ENCODE measurements at places on chromosomes 3 and 15.

DNA sequence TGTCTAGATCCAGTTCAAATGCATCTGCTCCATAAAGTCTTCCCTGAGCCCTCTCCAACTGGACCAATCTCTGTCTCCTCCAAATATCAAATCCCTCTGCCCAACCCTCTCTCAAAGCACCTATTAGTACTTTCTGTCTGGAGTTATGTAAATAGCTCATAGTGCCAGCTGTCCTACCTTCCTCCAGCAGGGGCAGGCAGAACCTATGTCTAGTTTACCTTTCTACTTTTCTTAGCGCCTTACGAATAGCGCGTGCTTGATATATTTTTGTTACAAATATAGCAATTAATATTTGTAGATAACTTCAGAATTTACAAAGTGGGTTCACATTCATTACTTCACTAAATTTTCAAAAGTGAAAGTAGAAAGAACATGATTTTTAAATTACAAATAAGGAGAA is 14.0 kb upstream of the CCDC80 start:
- no peak for DNase-seq

GRCh38 chr3:136464502-136464901 is 214.4 kb downstream of the PCCB start:
- DNase-seq: no peak

- no peak for DNase-seq
These were observed 529.5 kb upstream of the TGFBR2 start for GRCh38 chr3:30076899-30077298.

GRCh38 chr3:10950476-10951294 is 41.9 kb upstream of the SLC6A1 start:
- DNase-seq: peak; percentile 45

- DNase-seq: peak; percentile 30
These were observed 457.1 kb downstream of the SQOR start for GRCh38 chr15:46091860-46092450.

DNA sequence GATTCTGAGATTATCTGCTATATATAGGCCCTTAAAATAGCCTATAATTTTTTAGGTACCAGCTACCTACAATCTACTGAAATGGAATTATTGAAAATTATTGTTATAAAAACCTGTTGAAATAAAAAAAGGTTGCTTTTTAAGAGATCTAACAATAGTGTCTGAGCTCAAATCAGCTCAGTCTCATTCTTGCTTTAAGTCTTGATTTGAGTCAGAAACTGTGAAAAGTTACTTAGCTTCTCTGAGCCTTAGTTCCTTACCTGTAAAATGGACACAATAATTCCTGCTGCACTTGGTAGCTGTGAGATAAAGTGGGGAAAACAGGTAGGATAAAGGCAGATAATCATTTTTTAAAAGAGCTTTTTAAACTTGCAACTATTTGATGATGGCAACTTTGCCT is 118.8 kb upstream of the UBE2E2 start:
- no peak for DNase-seq

DNA sequence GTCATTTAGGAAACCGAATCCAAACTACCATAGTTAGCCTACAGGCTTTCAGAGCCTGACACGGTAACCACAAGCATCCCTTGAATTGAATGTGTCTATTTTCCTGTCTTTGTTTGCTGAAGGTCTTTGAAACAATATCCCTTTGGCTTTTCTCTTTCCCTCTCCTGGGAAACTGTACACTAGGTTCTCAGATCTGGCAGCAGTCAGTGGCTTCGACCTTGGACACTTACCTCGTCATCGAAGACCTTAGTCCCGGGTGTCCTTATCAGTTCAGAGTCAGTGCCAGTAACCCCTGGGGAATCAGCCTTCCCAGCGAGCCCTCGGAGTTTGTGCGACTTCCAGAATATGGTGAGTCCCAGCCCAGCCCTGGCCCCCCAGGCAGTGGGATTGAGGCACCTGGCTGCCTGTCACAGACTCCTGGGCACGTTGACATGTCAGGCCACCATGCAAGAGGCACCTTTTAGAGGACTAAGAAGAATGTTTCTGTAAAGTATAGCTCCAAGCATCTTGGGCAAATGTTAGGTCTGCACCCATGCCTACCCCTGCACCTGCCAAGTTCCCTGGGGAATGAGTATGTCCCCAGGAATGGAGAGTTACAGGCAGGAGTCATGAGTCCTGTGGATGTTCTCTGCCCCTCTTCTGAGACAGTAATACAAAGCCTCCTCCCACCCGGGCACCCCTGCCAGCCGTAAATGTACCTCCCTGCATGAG is 30.4 kb upstream of the UMPS start:
- no peak for DNase-seq

GRCh38 chr3:101383656-101384055 is 63.3 kb upstream of the IMPG2 start:
- no peak for DNase-seq

GRCh38 chr3:141663993-141664392 is 74.1 kb upstream of the RNF7 start:
- no peak for DNase-seq

GRCh38 chr3:72523429-72524151 is 324.7 kb downstream of the SHQ1 start:
- peak; percentile 99 for DNase-seq

- peak; percentile 1 for DNase-seq
These were observed 181.3 kb upstream of the THBS1 start for GRCh38 chr15:39399600-39399999.

DNA sequence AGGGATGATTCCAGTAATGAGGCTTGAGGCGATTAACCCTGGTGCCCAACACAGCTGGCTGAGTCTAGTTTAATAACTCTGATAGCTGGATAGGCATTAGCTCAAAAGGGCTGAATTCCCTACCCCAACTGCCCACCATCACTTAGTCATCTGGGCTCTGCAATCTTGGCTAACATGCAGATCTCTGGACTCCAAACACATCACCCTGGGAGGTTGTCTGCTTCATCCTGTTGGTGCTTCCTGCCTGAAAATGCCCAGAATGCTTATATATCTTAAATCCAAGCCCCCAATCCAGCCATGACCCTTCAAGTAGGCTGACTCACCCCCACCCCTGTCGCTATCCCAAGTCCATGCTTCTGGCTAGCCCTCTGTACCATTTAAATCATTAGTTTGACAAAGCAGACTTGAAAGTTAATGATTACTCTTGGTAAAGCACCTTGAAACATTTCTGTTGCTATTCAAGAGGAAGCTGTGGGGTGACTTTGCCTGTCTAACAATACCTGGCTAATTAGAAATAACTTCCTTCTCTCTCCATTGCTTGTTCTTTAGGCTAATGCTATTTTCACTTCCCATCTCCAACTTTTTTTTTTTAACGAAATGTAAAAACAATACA is 107.0 kb upstream of the RORA start:
- DNase-seq: no peak

GRCh38 chr15:42510258-42511006 is 15.0 kb downstream of the SNAP23 start:
- no peak for DNase-seq

DNA sequence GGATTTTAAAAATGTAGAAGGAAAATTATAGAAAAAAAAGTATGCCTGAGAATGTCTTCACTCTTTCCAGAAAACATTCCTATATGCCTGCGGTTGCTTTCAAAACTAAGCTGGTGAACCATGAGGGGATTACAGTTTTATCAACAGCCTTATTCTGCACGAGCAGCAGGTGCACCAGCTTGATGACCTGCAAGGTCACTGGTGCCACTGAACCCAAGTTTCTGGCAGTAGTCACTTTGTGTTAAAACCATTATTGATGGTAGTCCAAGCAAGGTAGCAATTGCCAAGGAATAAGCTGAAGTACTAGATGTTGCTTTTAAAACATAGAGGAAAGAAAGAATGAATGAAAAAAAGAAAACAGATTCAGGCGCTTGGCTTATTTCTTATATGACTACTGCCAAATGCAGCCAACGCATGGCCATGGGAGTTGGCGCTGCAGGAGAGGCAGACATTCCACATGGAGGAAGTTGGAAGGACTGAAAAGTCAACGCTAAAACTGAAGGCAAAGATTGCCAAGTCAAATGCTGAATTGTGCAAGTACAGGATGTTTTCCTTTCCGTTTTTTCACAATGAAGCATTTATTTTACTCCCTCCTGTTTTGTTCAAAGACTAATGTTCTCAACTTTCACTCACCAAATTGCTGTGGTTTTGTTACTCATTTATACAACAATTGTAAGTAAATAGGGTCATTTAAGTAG is 601.4 kb downstream of the CADM2 start:
- no peak for DNase-seq

- no peak for DNase-seq
These were observed 179.8 kb downstream of the SNRPN start for GRCh38 chr15:25134546-25134945.

GRCh38 chr3:59777667-59778077 is 727.8 kb upstream of the CFAP20DC start:
- DNase-seq: peak; percentile 49

Measured in MV-4-11 (cell line).